ENCODE measurements at places on chromosomes 3 and 15. TPM values are rescaled to one million over a fixed set of nuclear protein-coding genes. Genes with fewer than 3 reads are reported as not detected.

Gene HHLA2
- total RNA-seq: not detected

Gene GALNT15
- 0.39 TPM for total RNA-seq

- peaks cover 9% of the 10 kb centered on the region for H3K4me1 ChIP-seq
- H3K36me3 ChIP-seq: no peaks in the 10 kb centered on the region
- DNase-seq: no peak
- no peak overlapping the region for H3K27ac ChIP-seq
- H3K27me3 ChIP-seq: no peaks in the 10 kb centered on the region
These were observed 372.2 kb downstream of the DIPK2A start for GRCh38 chr3:144343777-144344176.

DNA sequence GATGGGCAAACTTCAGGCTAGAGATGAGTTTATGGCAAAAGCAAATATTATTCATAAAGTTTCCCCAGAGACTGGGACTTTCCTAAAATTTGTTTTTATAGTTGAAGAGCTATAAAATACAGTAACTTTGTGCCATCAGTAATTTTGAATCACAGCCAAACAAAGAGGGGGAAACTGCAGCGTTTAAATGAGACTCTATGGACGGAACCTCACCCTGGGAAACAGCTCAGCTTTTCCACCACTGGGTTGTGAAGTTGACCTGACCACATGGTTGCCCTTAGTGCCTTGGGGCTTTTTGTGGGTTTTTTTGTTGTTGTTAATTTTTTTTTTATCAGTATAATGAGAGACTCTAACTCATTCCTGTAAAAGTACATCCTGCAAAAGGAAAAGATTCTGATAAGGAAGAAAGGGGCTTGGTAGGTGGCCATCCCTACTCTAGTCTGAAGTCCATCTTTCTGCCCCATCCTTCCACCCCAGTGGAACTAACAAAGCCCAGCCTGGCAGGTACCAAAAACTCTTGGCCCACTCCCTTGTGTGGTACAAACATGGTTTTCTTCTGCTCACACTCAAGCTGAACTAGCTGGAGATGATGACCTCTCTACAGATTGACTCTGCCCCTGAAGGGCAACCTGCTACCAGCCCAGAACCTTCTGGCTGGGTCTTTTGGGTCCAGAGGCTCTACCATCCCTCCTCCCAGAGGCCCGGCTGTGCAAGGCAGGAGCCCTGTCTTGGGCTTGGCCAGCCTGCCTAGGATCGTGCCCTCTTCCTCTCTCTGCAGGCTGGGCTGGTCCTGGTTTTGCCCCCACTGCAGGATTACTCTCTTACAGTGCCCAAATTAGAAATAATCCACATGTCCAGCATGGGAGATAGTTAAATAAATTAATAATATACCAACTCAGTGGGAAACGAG is 41.2 kb downstream of the RLBP1 start:
- no peak overlapping the region for H3K4me3 ChIP-seq
- no peaks in the 10 kb centered on the region for H3K36me3 ChIP-seq

DNA sequence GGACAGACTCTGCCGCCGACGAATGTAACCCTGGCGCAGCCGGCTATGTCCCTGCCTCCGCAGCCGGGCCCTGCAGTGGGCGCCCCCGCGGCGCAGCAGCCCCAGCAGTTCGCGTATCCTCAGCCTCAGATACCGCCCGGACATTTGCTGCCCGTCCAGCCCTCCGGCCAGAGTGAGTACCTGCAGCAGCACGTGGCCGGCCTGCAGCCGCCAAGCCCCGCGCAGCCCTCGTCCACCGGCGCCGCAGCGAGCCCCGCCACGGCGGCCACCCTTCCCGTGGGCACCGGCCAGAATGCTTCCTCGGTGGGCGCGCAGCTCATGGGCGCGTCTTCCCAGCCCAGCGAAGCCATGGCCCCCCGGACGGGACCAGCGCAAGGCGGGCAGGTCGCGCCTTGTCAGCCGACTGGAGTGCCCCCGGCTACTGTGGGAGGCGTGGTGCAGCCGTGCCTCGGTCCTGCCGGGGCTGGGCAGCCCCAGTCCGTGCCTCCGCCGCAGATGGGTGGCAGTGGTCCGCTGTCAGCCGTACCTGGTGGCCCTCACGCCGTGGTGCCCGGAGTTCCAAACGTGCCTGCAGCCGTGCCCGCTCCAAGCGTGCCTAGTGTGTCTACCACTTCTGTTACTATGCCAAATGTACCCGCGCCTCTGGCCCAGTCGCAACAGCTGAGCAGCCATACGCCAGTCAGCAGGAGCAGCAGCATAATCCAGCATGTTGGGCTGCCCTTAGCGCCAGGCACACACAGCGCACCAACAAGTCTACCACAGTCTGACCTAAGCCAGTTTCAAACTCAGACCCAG is 2.4 kb downstream of the TSC22D2 start:
- H3K4me1 ChIP-seq: peaks cover 9% of the 10 kb centered on the region
- H3K27me3 ChIP-seq: peaks cover 13% of the 10 kb centered on the region
- peak overlapping the region; percentile 93 for H3K4me3 ChIP-seq
- peak overlapping the region; percentile 86 for H3K27ac ChIP-seq
- DNase-seq: peak; percentile 45

DNA sequence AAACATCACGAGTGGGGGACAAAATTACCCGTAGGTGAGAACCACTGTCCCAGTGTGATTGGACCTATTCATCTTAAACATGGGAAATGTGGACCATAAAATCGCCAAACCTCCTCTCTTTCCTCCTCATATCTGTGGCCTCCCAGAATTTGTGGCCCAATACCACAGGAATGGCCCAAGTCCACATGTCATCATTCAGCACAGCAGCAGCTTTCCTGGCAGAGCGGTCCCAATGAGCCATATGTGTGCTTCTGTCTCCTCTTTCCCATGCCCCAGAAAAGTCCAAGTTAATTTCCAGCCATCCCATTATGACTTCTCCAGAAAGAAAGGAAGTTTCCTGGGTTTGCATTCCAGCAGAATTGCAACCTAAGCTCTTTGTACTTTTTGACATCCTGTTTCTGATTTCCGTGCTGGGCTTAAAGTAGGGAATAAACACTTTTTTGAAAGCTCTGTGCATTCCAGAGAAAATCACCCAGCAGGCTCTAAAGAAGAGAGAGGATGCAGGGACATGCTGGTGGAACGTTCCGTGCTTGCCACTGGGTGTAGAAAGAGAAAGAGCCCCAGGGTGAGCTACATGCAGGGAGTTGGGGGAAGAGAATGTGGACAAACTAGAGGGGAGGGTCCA is 259.4 kb upstream of the PROK2 start:
- DNase-seq: no peak
- no peaks in the 10 kb centered on the region for H3K27me3 ChIP-seq
- H3K4me1 ChIP-seq: peaks cover 7% of the 10 kb centered on the region
- no peak overlapping the region for H3K27ac ChIP-seq

- no peak overlapping the region for H3K4me3 ChIP-seq
- H3K4me1 ChIP-seq: no peaks in the 10 kb centered on the region
- no peaks in the 10 kb centered on the region for H3K36me3 ChIP-seq
- no peak overlapping the region for H3K27ac ChIP-seq
These were observed 138.3 kb downstream of the P3H2 start for GRCh38 chr3:189982321-189982945.

Gene CNTN4
- total RNA-seq: 23.0 TPM

DNA sequence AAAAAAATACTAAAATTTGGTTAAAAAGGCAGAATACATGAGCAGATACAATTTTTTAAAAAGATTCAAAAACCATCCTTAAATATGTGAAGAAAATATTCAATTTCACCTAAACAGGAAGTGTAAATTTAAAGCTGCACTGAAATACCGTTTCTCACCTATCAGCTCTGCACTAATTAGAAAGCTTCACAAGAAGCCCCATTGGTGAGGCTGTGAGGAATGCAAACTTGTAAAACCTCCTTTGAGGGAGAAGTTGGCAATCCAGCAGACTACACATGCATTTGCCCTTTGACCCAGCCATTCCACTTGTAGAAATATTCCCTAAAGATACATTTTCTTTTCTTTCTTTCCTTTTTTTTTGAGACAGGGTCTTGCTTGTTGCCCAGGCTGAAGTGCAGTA is 18.8 kb downstream of the BLM start:
- no peaks in the 10 kb centered on the region for H3K36me3 ChIP-seq
- no peak for DNase-seq
- peaks cover 2% of the 10 kb centered on the region for H3K27me3 ChIP-seq
- H3K4me1 ChIP-seq: no peaks in the 10 kb centered on the region
- no peak overlapping the region for H3K27ac ChIP-seq
- no peak overlapping the region for H3K4me3 ChIP-seq

Gene LSAMP
- 67.1 TPM for total RNA-seq

Measured in glutamatergic neuron (in vitro differentiated cells).